A549 (cell line): ENCODE measurements at places on chromosomes 12 and 14. TPM values are rescaled to one million over a fixed set of nuclear protein-coding genes. Genes with fewer than 3 reads are reported as not detected.

- no peak for DNase-seq
Measured at GRCh38 chr14:64721899-64722298, 17.7 kb downstream of the PLEKHG3 start.

The FAM161B gene
- polyA plus RNA-seq = 1.5 to 1.9 TPM (median 1.6 TPM) in 3 replicates

GRCh38 chr12:77998236-77998786 lies 167.6 kb downstream of the NAV3 start:
- DNase-seq = no peak

GRCh38 chr14:66476964-66477363 lies 9.2 kb upstream of the CCDC196 start:
- no peak for DNase-seq

DNA sequence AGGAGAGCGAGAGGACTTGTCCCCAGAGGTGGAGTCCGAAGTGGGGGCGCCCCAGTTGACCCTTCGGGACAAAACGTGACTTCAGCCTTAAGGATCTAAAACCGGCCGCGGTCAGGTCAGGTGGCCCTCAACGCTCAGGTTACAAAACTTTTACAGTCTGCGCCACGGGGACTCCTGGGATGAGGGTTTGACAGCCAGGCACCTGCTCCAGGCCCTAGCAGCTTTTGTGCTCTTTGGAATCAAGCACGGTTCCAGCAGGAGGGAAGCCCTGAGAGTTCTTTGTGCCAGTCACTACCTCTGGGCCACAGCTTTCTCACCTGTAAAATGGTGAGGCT lies 337 bp downstream of the ZC2HC1C start:
- no peak for DNase-seq

The IKZF4 gene
- polyA plus RNA-seq = 1.5 to 2.4 TPM (median 2.0 TPM) in 3 replicates

GRCh38 chr12:64469455-64470142 lies 17.7 kb downstream of the TBK1 start:
- DNase-seq = no peak

GRCh38 chr12:27550653-27550975 lies 26.6 kb downstream of the PPFIBP1 start:
- DNase-seq = no peak

DNA sequence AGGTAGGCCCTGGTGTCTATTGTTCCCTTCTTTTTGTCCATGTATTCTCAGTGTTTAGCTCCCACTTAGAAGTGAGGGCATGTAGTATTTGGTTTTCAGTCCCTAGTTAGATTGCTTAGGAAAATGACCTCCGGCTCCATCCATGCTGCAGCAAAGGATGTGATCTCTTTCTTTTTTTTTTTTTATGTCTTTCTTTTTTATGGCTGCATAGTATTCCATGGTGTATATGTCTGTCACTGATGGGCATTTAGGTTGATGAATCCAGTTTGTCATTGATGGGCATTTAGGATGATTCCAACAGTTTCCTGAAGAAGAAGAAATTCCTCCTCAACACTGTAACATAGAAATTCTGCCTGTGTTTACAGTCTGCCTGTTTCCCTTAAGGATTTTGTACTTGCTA lies 231.1 kb downstream of the CCDC91 start:
- no peak for DNase-seq

DNA sequence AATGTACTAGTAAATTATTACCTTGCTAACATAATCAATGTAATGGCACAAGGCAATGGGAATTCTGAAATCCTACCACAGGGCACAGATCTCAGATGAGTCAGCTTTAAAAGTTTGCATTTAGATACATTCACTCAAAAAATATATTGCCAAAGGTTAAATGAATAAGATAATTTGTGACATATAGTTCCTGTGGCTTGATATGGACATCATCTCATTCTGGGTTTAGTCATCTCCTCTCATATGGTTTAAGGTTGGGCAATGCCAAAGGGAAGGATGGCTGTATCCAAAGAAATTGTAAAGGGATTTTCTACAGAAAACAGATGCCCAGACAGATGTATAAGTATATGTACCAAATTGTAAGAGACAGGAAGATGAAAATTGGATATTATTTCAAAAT lies 1065.0 kb downstream of the LRFN5 start:
- DNase-seq = no peak

DNA sequence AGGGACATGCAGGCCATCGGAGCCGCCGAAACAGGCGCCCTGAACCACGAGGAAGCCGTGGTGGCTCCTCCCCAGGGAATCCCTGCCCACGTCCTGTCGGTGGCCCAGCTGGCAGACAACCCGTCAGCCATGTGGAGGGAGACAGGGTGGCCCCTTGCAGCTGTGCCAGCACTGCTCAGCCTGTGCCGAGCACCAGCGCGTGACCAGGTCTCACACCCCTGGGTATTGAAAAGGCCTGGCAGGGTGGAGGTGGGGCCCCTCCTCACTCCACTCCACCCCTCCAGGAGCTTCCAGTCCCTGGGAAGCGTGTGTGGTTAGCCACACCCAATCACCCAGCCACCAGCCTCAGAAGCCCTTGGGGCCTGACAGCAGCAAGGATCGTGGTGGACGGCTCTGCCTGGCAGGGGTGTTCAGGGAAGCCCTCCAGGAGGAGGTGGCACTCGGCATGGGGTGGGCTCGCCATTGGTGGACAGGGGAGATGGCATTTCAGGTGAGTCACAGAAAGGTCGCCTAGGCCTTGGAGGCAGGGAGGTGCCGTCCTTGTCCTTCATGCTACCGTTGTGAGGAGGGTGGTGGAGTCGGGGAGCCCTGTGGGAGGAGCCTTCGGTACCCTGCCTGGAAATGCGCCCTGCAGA lies 12.3 kb upstream of the DLK1 start:
- DNase-seq = no peak

GRCh38 chr14:28242895-28243294 lies 523.7 kb upstream of the FOXG1 start:
- no peak for DNase-seq

DNA sequence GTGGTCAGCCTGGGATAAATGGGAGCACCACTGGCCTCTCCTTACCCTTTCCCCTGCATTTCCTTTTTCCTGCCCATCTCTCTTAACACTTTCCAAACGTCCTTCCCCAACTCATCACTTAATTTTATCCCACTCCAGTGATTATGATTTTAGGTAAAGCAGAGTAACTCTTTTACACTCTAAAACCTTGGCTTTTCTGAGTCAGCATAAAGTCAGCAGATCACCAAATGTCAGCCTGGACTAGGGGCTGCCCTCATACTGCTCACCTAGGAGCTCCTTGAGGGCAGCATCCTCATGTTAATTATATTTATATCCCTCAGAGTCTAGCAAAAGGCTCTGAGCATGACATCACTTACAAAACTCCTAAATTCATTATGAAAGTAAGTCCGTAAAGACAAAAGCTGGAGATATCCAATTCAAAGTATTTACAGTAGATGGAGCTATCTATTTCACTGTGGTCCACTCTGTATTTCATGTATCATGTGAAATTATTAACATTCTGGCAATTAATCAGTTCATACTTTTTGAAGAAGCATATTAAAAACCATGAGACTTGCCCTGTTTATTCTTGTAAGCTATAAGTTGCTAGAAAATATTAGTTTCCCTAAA lies 17.0 kb upstream of the DICER1 start:
- no peak for DNase-seq

DNA sequence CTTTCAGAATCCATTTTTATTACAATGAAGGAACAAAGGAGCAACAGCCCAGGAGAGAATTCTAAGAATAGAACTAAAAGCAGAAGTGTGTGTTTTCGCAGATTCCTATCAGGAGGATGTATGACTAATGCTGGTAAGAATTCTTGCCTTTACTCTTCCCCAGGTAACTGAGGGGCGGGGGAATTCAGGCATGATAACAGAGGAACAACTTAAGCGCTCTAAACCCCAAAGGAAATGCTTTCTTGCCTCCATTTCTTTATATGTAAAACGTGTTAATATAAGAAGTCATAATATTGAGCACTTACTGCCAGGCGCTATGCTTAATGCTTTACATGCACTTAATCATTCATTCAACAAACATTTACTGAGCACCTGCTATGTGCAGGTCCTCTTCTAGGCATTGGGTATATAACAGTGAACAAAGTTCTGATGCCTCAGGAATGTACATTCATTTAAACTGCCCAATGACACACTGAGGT lies 4.5 kb downstream of the HCAR1 start:
- DNase-seq = no peak

The GOLT1B gene
- polyA plus RNA-seq = 80.4 to 107 TPM (median 95.4 TPM) in 3 replicates

DNA sequence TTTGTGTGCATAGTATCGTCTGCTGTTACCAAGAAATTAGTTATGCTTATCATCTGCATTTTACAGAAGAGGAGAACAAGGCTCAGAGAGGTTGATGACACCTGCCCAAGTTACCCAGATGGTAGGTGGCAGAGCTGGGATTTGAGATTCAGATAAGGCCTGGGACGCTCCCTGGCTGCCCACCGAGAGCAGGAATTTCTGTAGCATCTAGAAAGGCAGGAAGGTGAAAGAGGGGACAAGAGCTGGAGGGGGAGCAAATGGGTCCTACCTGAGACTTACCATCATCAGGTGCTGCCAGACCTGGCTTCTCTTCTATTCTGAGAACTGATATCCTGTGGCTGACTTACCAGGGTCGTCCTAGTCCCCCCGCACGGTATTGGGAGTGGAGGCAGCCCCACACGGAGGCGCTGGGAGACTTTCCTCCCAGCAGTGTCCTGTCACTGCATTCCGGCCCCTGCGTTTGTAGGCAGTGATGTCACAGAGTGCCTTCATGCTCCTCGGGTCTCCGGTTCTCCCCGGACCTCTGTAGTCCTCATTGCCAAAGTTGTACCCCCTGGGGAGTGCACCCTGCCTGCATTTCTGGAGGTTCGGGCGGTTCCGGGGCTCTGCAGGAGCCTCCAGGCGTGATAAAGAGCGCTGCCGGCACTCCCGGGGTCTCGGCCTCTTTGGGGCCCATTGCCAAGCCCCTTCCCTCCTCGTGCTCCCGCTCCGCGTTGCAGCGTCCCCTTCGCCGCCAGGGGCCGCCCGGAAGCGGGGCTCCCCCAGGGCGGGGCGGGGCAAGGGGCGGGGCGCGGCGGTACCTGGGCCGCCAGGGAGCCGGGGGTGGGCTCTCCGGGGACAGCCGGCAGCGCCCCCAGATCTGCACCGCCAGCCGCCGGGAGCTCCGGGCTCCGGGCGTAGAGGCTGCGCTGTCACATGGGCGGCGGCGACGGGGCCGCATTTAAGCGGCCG lies at the start of gene CABP1:
CABP1 (plus strand) TSS at position 856 of the 951 bp plus-strand sequence; CDS start at position 916, 60 bp downstream.
- DNase-seq = peak; percentile 56

DNA sequence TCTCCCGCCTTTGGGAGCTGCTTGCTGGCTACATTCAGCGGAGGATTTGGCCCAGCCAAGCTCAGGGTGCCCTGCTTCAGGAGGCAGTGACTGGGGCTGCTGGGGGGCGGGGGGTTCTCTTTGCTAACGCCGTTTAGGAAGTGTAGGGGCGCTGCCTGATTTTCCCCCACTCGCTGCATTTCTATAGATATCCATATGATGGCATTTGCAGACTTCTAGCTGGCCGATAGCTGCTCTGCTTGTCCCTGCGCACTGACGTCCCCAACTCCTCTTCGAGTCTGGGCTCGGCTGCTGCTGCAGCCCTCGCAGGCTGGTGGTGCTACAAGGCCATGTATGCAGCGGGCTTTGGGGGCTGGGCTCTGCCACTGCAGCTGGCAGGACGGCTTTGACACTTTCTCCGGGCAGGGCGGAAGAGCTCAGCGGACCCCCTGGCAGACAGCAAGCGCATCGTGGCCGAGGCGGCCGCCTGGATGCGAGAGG lies 3.1 kb downstream of the LRFN5 start:
- DNase-seq = no peak

The NRXN3 gene
- polyA plus RNA-seq = 2.1 to 2.3 TPM (median 2.1 TPM) in 3 replicates

The CACNA2D4 gene
- not detected in 3 replicates for polyA plus RNA-seq

The TPPP2 gene
- polyA plus RNA-seq = not detected in 3 replicates

GRCh38 chr12:55554296-55554695 lies 4.9 kb downstream of the OR6C4 start:
- DNase-seq = no peak

DNA sequence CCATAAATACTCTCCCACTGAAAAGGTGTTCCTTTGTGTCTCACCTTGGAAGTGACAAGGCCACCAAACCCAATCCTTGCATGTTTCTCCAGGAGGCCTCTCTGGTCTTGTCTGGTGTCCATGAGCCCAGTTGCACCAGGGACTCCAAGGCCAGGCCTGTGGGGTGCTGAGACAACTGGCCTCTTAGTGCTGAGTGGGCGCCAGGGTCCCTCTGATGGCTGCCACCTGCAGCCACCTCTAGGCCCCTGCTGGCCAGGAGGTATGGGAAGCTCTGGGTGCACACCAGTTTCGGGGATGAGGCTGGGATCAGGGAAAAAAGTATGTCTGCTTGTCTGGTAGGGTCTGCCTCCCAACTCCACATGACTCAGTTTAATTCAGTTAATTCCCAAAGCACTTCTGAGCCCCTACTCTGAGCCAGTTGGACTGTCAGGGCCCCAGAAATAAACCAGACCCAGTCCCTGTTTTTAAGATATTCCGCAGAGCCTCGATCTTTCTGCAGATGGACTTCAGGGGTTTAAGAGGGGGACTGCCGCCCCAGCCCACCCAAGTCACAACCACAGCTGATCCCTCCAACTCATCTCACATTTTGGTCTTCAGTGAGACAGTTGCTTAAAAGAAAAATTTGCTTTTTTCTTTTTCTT lies 15.0 kb upstream of the FAM181A start:
- DNase-seq = no peak

DNA sequence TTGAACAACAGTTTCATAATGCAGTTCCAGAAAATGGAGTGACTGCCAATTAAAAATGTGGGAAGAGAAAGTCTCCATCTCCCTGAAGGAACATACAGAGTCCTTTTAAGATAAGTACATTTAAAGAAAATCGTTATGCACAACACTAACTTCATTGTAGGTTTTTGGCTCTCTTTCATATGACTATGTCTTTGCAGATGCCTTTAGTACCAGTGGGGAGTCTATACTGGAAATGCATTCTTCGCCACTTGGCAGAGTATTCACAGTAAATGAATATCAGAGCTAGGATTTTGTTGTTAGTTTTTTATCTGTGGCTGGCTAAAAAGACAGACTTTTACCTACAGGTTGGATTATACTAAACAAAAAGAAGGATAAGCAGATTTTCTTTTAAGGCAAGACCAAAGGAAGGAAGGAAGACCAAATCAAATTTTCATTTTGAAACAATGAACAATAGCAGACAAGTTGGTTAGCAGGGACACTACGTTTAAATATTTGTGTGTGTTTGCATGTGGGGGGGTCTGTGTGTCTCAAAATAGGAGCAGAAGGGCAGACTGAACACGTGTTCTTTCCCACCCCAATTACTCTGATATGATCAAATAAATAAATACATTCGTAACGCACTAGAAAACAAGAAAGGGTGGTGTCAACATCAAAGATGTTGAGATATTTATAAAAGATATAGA lies 124.5 kb downstream of the BTG1 start:
- DNase-seq = no peak
